Esophagus squamous epithelium (tissue), 5 donors: ENCODE measurements at places on chromosomes 4 and X.

DNA sequence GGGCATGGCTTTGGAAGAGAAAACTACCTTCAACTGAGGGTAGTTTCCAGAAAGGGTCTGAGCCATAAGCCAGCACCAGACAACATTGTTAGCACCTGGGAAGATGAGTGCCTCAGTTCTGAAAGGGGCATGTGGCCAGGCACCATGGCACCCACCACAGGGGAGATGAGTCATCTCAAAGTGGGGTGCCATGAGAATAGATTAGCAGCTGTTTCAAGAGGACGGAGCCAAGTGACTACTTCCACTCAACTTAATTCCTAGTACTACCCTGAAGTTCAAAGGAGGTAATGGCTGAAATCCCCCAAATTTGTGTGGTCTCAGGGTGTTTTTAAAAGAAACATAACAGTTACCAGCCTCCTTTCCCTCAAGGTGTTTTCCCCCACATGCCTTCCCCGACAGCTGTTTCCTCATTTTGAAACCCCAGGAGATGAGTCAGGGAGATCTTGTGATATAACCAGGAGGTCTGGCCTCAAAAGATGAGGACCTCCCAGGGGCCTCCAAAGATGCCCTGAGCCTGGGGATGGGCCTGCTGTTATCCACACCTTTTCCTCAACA, 27.8 kb upstream of the FTHL17 start:
- DNase-seq, result no peak

GRCh38 chr4:107034996-107035818, 906 bp downstream of the DKK2 start:
- DNase-seq, result no peak

DNA sequence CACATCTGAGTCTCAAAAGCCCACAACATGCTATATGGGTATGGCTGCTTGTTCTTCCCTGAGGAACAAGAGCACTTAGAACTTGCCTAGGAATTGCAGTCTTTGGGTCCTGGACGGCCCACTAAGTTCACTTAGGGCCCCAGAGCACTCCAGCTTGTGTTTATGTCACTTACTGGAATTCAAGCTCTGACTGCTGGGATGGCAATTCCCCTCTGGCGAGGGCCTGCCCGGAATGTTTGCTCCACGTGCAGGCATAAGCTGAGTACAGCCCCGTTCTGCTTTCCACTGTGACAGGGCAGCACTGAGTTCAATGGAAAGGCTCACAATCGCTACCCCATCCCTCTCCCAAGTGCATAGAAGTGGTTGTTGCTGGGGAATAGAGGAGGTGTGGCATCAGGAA, 25.9 kb upstream of the RASSF6 start:
- no peak for DNase-seq

GRCh38 chr4:139243448-139244365, 36.3 kb downstream of the MGARP start:
- DNase-seq, result no peak

DNA sequence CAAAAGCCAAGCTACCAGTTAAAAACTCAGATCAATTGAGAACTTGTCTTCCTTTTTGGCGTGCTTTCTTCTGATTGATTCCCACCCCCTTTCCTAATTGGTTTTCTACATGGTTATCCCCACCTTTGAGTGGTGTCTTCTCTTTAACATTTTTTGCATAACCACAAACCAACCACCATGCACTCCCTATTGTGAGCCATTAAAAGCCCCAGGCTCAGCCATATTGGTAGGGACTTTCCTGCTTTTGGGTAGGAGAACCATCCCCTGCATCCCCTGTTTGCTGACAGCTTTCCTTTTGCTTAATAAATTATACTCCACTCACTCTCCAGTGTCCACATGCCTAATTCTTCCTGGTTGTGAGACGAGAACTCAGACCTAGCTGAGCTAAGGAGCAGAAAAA, 1651.4 kb upstream of the IGFBP7 start:
- no peak for DNase-seq

- DNase-seq, result no peak
These were observed 31.8 kb upstream of the LIMCH1 start for GRCh38 chr4:41506130-41506529.

DNA sequence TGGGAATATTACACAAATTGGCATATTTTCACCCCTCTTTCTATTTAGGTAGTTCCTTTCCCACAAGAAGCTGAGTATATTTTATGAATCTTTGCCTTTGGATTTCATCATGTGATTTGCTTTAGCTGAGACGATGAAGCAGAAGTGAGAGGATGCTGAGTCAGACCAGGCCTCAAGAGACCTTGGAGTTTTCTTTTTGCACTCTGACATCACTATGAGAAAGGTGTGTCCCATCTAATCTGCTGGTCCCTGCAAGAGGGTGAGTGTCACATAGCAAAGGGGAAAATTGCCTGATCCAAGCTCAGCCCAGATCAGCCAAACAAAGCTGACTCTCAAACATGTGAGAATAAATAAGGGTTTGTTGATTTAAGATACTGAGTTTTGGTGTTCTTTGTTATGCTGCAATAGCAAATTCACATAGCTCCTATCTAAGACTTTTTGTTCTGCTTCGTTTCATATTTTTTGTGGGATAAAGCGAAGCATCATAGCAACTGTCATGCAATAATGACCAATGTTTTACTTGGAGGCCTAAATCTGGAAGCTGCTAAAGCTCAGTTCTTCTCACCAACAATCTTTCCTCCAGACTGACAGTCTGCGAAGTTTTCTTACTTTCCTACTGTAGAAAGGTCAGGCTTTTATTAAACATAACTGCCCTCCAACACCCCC, 176.9 kb downstream of the PDHA2 start:
- no peak for DNase-seq

GRCh38 chrX:150482537-150483206, 85.7 kb upstream of the MTM1 start:
- DNase-seq, result no peak

DNA sequence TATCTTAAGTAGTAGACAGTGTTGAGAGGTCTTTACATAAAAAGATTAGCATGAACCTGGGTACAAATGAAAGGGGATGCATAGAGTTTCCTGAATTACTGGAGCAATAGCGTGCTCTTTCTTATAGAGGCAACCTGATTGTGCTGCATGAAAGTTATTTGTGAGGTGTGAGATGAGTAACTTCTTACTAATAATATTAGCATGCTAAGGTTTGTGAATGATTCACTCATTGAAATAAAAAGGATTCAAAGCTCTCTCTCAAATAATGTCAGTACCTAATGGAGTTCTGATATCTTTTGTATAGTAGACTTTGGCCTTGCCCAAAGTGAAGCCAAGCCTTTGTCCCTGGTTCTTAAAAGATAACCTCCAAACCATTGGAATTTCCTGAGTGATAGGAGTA, 131.0 kb upstream of the CXXC4 start:
- DNase-seq, result no peak

DNA sequence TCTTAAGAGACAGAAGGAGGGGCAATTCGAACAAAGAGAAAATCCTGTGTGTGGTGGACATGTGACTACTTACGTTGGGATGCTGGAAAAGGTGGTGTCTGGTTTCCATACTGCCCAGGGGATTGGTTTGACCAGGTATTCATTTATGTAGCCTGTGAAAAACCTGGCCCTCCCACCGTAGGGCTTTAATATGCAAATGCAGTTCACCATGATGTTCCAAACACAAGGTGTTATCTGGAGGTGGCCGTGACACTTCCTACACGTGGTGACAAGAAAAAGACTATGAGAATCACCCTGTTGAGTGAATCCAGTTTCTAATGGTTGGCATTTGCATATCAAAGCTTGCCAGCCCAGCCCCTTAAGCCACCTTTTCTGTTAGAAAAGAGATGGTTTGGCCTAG, 27.9 kb downstream of the UGT2B4 start:
- no peak for DNase-seq

DNA sequence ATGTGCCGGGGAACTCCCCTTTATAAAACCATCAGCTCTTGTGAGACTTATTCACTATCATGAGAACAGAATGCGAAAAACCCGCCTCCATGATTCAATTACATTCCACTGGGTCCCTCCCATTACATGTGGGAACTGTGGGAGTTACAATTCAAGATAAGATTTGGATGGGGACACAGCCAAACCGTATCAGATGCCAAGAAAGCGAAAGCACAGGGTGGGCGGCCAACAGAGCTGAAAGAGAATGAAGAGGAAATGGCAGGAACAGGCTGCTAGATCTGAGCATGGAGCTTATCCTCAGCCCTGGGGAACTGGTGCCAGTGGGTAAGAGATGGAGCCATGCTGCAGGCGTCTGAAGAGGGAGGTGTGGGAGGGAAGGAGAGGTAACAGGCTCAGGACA, 117.7 kb upstream of the PNPLA4 start:
- no peak for DNase-seq

GRCh38 chrX:84168574-84168973, 19.4 kb downstream of the RPS6KA6 start:
- no peak for DNase-seq

- no peak for DNase-seq
These were observed at the start of gene DCAF12L2 for GRCh38 chrX:126165721-126166461. DCAF12L2 (minus strand) TSS chrX:126166289; CDS start chrX:126165924, 365 bp downstream.

GRCh38 chr4:128854433-128854832, 44.9 kb downstream of the JADE1 start:
- DNase-seq, result no peak

DNA sequence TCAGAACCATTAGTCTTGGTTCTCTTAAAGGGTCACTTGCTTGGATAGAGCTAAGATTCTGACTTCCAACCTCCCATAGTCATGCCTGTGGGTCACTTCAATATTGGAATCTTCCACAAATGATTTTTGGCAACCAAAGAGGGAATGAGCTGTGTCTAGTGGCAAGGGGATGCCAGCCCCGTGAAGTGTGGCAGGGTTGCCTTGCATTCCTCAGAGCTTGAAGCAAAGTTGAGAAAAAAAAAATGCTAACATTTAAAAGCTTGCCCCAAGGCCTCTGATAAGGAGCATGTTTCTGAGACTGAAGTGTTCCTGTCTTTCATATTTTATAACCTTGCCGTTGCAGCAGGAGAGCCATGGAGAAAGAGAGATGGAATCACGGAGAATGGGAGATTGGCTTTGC, 120.2 kb downstream of the PAPSS1 start:
- no peak for DNase-seq

- no peak for DNase-seq
These were observed 110.6 kb downstream of the SH3KBP1 start for GRCh38 chrX:19776753-19777152.

DNA sequence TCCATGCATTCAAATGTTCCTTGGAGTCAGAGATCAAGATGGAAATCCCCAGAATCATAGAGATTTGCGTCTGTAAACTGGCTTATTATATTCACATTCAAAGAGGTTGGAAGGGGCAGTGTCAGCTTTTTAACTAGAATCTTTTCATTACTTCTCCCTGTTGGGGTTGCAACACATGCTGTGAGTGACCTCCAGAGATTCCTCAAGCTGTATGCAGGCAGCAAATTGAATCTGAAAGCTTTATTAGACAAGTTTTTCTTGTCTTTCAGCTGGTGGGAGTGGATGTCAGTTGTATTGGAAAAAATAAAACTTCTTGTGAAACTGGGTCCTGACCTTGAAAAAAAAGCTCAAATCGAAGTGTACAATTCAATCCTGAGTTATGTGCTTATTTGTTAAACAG, 736.5 kb upstream of the FTHL17 start:
- no peak for DNase-seq

- no peak for DNase-seq
These were observed 5.1 kb upstream of the NDST3 start for GRCh38 chr4:118029224-118029623.

DNA sequence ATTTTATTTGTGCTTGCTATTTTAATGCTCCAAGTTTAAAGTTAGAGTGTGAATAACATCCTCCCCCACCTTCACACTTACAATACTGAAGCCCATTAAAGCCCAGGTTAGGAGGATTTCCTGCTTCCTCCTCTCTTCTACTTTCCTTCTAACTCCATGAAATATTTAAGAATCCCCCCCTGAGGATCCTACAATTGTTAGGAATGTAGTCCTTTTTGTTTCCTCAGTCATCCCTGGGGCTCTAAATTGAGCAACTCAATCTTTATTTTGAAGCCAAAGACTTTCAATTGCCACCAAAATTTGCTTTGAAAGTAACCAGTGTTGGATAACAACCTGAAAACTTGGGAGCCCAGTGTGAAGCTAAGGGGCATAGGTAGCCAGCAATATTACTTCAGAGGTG, 276.9 kb downstream of the FAM47A start:
- DNase-seq, result no peak
